D341Med (cell line): ENCODE measurements at places on chromosomes 5 and 9.

GRCh38 chr5:6449465-6450158, 953 bp downstream of the UBE2QL1 start:
- DNase-seq: no peak

- DNase-seq: no peak
Measured at GRCh38 chr5:148786456-148786855, 40.0 kb upstream of the ADRB2 start.

DNA sequence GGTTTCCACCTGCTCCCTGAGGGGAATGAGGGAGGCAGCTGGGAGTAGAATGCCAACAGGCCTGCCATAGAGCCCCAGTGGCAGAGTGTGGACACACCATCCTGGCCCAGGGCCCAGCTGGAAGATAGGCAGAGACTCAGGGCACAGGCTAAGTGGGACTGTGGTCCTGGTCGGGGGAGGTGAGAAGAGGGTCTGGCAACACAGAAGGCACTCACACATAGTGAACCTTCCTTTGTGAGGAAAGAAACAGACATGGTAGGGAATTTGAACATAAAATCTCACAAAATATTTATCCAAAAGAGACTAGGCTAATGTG, 41.2 kb downstream of the WDR36 start:
- peak; percentile 37 for DNase-seq

GRCh38 chr5:169831331-169831730, 149.0 kb downstream of the INSYN2B start:
- no peak for DNase-seq

DNA sequence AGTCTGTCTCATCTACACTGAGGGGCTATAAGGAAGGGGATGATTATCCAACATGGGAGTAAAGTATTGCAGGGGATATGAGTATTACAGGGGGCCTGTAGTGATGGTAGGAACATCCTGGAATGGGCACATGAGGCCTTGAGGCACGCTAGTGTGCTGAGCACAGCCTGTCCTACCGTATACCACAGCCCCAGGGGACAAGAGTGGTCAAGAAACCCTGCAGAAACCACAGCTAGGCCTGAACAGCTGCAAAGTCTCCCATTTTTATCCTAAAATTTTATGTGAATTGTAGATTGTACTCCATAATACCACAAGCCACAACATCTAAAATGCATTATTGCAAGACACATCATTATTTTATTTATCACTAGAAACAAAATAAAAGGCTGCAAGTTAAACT, 136.3 kb upstream of the ASTN2 start:
- no peak for DNase-seq

- DNase-seq: no peak
Measured at GRCh38 chr5:81980598-81981260, 8.9 kb downstream of the ATG10 start.

DNA sequence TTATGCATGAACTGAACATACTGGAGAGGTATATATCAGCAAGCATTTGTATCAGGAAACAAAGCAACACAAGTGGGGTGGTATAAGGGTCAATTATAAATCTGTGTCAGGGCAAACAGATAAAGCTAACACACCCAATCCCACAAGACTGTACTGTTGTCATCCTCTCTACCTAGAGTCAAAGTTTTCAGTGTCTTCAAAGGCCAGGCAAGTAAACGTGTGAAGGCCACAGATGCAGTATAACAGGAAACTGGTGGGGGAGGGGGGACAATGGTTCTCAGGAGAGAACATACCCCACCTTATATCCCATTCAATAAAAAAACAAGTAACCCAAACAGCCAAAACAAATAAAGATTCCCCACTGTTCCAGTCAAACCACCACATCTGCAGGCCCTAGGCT, 22.1 kb downstream of the ELP1 start:
- DNase-seq: no peak

DNA sequence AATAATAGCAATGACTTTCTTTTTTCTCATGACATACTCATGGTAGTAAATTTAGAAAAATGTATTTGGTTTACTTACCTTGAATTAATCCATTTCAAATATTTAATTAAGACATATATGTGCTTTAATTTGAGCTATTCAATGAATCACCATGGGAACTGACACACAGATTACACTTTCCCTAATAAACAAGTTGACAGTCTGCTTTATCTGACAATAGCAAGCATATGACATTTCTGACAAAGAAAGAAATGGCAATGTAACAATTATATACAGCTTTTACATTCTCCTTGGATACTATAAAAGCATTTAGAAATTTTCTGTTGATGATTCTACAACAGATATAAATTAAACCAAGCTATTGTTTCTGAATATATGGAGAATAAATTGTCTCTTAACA, 382.5 kb downstream of the CYLC2 start:
- DNase-seq: no peak

GRCh38 chr5:146903789-146904188, 25.2 kb upstream of the PPP2R2B start:
- DNase-seq: no peak

DNA sequence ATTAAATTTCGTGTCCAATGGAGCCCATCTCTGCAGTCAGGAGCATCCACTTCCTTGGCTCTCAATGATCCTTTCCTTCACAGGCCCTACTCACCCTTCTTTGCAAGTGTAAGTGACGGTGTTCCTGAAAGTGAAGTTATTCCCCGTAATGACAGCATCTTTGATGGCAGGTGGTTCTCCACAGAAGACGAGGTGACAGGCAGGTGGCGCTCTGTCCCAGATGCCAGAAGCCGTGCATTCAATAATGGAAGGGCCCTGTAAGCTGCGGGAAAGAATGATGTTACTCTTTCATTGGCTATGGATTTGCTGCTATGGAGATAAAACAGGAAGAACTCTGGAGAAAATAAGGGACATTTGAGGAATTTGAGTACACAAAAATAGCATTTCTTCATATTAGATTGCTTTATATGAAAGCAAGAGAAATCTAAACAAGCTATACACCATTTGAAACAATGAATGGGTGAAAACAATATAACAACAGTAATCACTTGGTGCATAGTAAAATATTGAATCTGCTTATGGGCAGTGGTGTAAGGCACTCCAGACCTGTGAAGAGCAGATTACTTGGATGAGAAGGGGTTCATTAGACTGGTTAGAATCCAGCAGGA, 89.9 kb upstream of the TXNDC8 start:
- peak; percentile 71 for DNase-seq
